ENCODE measurements at places on chromosomes 1 and 21.
A peak's percentile ranks its signal among the peaks of the same experiment; 100 is the strongest.

- DNase-seq: peak; percentile 95
Measured at GRCh38 chr1:27574871-27575831, 28.8 kb downstream of the AHDC1 start.

DNA sequence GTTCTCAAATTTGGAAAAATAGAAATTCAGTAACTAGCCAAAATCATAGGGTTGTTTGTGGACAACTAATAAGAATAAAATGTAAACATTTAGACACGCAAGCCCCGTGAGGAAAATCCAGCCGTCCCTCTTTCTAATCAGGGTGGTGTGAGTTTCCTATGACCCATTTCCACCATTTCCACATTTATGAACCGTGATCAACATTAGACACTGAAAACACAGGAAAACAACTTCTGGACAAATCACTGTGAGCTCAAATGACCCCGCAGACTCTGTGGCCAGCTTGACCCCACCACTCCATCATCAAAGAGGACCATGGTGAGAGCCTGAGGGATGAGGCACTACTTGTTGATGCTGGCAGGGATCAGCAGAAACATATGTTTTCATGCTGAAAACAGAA lies 101.0 kb downstream of the SIM2 start:
- DNase-seq: peak; percentile 64

GRCh38 chr1:162256287-162256686 lies 120.4 kb downstream of the SPATA46 start:
- DNase-seq: no peak

GRCh38 chr1:2025491-2025981 lies 6.4 kb downstream of the GABRD start:
- no peak for DNase-seq

DNA sequence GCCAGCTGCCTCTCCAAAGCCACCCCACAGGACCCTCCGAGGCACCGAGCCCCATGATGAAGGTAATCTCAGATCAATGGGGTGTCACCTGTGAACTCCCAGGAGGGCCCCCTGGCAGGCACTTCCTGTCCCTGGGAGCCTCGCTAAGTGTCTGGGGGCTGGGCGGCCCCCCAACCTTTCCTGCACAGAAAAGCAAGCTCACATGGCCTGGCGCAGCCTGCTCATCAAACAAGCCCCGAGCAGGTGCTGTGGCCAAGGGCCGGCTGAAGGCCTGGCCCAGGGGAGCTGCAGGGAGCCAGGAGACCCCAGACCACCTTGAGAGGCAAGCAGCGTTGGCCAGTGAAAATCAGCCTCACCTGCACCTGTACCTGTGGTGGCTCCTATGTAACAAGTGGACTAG lies 2.9 kb downstream of the RIPK4 start:
- no peak for DNase-seq

GRCh38 chr1:162996261-162996660 lies 72.9 kb upstream of the RGS4 start:
- DNase-seq: no peak

DNA sequence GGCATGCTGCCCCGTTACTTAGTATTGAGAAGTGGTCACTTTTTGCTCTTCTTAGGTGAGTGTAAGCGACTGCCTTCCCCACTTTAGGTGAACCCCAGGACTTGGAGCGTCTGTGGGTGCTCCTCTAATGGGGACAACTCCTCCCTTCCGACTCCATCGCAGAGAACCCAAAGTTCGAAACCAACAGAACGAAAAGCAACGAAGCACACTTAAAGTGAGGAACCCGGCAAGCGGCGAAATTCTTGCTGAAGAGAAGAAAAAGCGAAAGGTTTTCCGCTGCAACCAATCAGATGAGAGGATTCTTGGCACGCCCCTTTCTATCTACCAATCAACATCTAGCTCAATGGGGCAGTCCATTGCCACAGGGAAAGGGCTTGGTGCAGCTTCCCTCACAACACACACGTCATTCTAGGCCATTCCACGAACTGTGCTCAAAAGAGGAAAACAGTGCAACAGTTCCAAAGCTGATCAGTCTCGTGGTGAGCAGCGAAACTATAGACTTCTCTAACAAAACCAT lies 709 bp upstream of the SUCO start:
- DNase-seq: peak; percentile 94

GRCh38 chr1:56433056-56433577 lies 146.2 kb downstream of the PLPP3 start:
- DNase-seq: no peak

DNA sequence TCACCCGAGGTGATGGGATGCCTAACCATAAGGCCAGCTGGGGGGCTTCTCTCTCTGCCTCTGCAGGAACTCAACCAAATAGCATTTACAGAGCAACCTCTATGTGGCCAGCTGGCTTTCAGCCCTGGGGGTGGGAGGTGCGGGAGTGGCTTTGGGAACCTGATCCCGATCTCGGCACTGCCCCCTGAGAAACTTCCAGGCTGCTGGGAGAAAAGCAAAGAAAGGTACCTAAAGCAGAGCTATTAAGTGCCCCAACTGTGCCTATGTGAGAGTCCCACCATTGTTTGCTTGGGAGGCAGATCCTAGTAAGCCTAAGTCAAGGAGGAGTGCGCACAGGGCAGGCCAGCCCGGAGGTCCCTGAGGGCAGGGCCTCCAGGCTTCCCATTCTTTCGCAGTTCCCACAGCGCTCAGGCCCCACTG lies 7.0 kb downstream of the KRTCAP2 start:
- no peak for DNase-seq

DNA sequence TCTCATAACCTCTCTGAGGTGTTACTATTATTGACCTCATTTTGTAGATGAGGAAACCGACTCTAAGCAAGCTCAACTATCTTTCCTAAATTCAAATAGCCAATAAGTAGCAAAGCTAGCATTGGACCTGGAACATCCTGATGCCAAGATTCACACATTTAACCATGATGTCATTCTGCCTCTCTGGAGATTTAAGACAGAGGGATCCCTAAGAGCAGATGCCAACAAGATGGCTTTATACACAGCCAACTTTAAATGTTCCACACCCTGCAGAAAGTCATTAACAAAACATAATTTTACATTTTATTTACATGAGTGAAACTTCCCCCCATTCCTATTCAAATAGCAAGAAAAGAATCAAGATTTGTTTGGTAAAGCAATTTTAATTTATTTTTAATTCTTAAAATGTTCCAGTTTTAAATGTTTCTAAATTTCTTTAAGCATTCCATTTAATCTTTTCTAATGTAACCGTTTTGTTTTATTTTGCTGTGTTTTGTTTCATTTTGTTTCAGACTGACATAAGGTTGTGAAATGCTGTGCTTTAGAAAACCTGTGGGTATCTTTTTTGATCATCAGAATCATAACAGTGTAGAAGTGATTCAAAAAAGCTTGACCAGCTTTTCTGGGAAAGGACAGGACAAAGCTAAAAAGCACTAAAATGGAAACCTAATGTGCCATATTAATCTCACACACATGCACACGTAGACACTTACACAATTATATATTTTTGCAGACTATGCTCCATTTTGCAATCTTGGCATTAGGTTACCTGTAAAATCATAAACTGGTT lies 7.6 kb upstream of the VAV3 start:
- DNase-seq: no peak

DNA sequence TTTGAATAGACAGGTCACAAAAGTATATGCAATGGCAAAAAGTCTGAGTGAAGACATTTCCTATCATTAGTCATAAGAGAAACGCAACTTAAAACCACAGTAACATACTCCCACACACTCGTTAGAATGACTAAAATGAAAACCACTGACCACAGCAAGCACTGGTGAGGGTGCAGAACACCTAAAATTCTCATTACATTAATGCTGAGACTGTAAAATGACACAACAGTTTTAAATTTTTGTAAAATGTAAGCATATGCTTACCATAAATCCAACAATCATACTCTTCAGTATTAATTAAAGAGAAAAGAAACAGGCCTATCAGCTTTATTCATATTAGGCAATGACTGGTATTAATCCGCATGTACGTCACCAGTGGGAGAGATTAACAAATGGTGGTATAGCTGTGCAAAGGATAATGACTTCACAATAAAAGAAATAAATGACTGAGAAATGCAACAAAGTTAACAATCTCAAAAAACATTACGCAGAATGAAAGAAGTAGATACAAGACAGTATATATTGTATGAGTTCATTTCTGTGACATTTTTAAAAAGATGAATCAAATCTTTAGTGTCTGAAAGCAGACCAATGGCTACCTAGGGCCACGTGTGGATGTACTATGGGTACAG lies 253.5 kb downstream of the AKT3 start:
- peak; percentile 89 for DNase-seq

- no peak for DNase-seq
Measured at GRCh38 chr1:38534473-38534823, 325.1 kb downstream of the RRAGC start.

DNA sequence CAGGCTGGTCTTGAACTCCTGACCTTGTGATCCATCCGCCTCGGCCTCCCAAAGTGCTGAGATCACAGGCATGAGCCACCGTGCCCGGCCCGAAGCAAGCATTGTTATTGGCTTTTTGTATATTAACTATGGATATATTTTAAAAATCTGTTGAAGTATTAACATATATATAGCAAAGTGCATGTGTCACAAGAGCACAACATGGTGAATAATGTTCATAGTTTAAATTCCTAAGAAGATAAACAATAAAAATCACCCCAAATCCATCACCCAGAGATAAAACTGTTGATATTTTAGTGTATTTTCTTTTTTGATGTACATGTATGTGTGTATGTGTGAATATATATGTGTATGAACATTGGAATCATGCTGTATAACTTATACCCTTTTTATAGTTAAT lies 9.1 kb upstream of the FOXE3 start:
- no peak for DNase-seq

DNA sequence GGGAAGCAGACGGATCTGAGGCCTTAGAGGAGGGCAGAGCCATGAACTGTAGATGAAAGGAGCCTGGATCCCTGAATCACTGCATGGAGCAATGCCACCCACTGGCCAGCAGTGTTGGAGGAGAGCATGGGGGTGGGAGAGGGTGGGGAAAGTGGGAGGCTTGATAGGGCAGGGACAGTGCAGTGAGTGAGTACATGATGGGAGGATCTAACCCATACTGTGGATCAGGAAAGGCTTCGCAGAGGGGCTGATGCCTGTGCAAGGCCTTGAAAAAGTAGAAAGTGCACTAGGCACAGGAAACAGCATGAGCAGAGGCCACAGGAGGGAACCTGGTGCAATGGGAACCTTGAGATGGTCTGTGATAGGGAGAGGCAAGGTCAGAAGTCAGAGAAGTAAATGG lies 391.9 kb downstream of the PTPRU start:
- no peak for DNase-seq

DNA sequence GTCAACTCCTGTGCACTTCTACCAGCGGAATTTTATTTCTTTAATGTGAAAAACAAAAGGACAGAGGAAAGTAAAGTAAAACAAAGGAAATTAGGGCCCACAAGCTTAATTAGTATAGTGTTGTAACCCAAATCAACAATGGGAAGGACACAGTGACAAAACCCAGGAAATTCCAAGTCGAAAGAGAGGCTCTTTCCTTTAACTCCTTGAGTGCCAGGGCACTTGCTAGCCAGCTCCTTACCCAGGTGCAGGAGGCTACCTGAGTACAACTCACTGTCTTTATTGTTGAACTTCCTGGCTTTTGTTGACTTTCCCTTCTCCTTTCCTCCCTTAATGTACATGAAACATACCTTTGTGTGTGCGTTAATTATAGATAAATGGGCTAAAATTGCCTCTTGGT lies 55.0 kb downstream of the PEX14 start:
- DNase-seq: no peak

GRCh38 chr1:173103006-173103405 lies 52.3 kb upstream of the TNFSF18 start:
- no peak for DNase-seq

- no peak for DNase-seq
Measured at GRCh38 chr1:236997882-236998281, 6.4 kb downstream of the MT1HL1 start.

DNA sequence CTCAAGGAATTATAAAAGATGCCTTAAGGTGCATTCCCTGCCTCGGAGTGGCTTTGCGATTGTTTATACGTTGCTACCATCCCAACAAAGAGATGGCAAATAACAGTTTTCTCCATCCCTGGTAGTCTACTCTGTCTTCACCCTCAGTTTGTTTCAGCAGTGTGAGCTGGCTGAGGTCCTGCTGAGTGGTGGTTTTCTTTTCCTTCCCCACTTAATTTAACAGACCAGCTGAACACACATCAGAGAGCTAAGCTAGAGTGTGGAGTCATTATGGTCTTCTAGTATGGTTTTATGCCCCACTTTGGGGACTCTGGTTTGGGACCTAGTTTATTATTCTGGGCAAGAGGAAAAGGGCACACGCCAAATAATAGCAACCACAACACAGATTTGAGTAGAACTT lies 2.2 kb downstream of the PIGV start:
- no peak for DNase-seq

GRCh38 chr1:46301808-46302640 lies 1.4 kb downstream of the LRRC41 start:
- peak; percentile 76 for DNase-seq

DNA sequence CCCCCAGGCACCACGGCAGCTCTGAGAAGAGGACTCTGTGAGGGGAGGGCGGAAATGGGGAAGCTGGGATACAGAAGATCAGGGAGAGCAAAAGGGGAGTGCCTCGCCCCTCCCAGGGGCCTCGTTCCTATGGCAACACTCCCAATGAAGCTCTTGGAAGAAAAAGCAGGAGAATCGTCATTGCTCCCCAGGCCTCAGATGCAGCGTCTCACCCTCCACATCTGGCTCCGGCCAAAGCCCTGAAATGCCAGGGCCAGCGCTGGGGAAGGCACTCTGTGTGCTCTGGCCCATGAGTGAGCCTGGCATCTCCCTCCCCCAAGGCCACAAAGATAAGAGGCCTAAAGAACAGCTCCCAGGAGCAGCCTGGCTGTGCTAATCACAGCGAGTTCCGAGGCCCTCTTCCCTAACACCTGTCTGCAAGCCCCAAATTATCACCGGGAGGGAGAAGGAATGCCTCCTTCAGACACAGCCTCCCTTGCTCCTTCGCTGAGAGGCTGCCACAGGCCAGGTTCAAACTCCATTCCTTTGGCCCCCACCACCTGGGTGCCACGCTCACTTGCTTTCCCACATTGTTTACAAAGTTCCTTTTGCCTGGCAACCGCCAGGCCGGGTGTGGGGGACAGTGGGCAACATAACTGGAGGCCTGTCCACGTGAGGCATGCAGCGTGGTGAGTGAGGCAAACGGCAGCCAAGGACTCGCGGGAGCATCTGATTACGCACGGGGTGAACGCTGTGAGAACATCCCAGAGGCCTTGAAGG lies 27.8 kb downstream of the ECE1 start:
- DNase-seq: peak; percentile 97

- no peak for DNase-seq
Measured at GRCh38 chr1:228809621-228810394, 74.5 kb downstream of the RHOU start.

DNA sequence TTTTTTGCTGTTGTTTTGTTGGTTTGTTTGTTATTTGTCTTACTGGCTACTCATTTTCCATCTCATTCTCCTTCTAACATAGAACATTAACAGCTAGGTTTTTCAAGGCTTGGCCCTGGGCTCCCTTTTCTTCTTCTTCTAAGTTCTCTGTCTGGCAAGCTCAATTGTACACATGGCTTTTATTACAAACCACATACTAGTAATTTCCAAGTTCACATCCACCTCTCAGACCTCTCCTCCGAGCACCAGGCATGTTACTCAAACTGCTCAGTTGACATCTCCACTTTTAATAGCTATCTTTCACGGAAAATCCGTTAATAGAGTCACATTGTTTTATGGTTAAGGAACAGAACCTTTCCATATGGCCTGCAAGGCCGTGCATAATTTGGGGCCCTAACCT lies 736.9 kb upstream of the ADAMTS5 start:
- DNase-seq: peak; percentile 41
